ENCODE measurements at places on chromosomes 2 and 18.

GRCh38 chr2:32946314-32947075, at the start of gene LTBP1:
LTBP1 (plus strand) TSS chr2:32946953; CDS start chr2:32947325, 372 bp downstream.
- DNase-seq: peak; percentile 50

GRCh38 chr2:31197669-31198068, 19.6 kb downstream of the CAPN14 start:
- no peak for DNase-seq

- DNase-seq: no peak
Observed at GRCh38 chr2:33484042-33484621, 7.7 kb downstream of the RASGRP3 start.

DNA sequence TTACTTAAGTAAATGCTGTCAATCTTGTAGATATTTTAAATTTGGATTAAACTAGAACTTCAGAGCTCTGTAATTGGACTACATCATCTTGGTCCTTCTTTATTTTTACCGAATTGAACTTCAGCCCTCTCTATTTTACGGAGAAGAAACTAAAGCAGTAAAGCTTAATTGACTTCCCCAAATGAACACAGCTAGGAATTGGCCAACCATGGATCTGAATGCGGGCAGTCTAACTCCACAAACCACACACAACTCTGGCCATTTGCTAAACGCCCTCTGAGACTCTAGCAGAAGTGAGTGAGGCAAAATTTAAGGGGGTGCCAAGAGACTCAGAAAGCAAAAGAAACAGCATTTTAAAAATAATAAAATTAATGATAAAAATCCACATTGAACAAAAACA, 86.3 kb upstream of the KCTD1 start:
- DNase-seq: no peak
